ENCODE measurements at places on chromosomes 13 and 19.

DNA sequence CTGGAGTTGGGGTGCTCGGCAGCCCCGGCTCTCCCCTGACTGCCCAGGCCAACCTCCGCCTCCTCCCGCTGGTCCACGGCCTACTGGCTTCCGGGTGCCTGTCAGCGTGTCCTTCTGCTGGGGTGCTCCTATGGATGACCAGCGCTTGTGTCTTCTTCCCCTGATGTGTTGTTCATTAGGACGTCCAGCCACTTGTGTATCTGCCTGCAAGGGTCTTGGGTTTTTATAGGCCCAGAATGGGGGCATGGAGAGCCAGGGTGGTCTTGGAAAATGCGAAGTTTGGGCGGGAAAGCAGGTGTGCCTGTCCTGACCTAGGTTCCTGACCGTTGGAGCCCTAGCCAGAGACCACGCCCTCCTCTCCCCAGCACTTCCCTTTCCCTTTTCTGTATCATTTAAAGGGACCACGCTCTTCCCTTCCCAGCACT lies 139.8 kb downstream of the SLITRK5 start:
- H3K27ac ChIP-seq: no peak overlapping the region
- H3K4me1 ChIP-seq: no peaks in the 10 kb centered on the region
- H3K36me3 ChIP-seq: no peaks in the 10 kb centered on the region

DNA sequence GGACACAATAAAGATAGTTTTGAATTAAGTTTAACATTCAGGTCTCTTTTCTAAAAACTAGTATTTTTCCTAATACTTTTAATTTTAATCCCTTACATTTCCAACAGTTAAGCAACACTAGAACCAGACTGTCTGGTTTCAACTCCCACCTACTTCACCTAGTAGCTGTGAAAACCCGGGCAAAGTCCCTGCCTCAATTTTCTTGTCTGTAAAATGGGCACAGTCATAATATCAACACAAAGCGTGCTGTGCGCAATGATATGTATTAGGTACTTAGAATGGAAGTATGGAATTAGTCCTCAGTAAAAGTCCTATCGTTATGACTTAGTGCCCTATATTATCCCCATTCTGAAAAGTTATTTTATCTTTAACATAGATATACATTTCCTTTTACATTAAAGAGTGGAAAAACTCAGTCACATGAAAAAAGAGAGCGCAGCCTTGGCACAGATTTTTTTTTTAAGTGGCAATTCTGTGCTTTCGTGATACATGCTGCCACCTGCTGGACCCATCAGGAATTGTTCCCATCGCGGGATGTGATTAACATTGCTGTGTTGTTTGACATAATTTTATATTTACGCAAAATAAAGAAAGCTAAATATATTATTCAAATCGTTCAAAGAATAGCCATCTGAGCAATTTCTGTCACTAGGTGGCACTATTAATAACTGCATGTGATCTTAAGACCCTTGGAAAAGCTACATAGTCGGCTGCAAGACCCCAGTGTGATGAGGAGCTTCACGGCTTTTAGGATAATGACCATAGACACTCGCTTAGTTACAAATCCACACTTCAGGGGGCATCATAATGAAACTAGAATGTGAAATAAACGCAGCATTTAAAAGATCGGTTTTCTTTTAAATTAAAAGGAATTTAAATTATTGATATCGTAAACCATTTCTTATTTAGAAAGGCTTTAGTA lies 59.9 kb downstream of the LIG4 start:
- no peaks in the 10 kb centered on the region for H3K36me3 ChIP-seq
- no peak overlapping the region for H3K4me3 ChIP-seq
- H3K27me3 ChIP-seq: no peaks in the 10 kb centered on the region
- peaks cover 12% of the 10 kb centered on the region for H3K4me1 ChIP-seq

GRCh38 chr13:25652764-25653163 lies 281.0 kb downstream of the ATP8A2 start:
- no peak overlapping the region for H3K27ac ChIP-seq
- H3K27me3 ChIP-seq: no peaks in the 10 kb centered on the region
- no peaks in the 10 kb centered on the region for H3K36me3 ChIP-seq
- DNase-seq: no peak
- no peaks in the 10 kb centered on the region for H3K4me1 ChIP-seq
- no peak overlapping the region for H3K4me3 ChIP-seq

GRCh38 chr13:48626726-48627451 lies 26.8 kb upstream of the CYSLTR2 start:
- peak; percentile 64 for DNase-seq
- peaks cover 10% of the 10 kb centered on the region for H3K4me1 ChIP-seq
- no peak overlapping the region for H3K4me3 ChIP-seq
- no peaks in the 10 kb centered on the region for H3K27me3 ChIP-seq
- H3K36me3 ChIP-seq: no peaks in the 10 kb centered on the region
- H3K27ac ChIP-seq: no peak overlapping the region

GRCh38 chr19:45448887-45449299 lies 18.9 kb upstream of the FOSB start:
- peaks cover 4% of the 10 kb centered on the region for H3K4me1 ChIP-seq
- no peak overlapping the region for H3K27ac ChIP-seq
- no peaks in the 10 kb centered on the region for H3K27me3 ChIP-seq
- H3K4me3 ChIP-seq: no peak overlapping the region
- no peaks in the 10 kb centered on the region for H3K36me3 ChIP-seq

- H3K4me3 ChIP-seq: no peak overlapping the region
- H3K27ac ChIP-seq: no peak overlapping the region
- no peak for DNase-seq
- H3K36me3 ChIP-seq: no peaks in the 10 kb centered on the region
- H3K4me1 ChIP-seq: peaks cover 1% of the 10 kb centered on the region
Measured at GRCh38 chr13:103063376-103063775, 2.8 kb downstream of the SLC10A2 start.

DNA sequence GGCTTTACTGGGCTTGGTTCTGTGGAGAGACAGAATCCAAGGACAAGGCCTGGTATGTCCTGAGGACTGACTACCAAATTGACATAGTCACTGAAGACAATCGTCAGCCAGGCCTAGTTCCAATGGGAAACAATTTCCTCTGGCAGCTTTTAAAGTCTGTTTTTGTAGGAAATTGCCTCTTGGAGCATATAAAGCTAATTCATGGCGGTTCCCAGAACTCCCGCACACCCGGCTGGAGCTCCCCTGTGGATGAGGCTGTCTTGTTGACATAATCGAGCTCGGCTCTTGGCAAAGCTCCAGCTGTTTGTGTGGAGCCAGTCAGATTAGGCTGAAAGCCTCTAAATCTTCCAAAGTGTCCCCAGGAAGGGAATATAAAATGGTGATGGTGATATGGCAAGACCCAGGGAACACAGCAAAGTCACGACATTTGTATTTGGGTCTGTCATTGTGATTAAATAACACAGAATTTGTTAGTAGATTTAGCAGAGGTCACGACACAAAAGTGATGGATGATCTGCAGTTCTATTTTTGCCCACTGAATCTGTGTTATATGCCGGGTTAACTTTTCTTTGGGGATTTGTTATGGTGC lies 395.0 kb downstream of the PCDH9 start:
- H3K4me1 ChIP-seq: peaks cover 14% of the 10 kb centered on the region
- H3K36me3 ChIP-seq: no peaks in the 10 kb centered on the region
- peak; percentile 60 for DNase-seq
- H3K27me3 ChIP-seq: no peaks in the 10 kb centered on the region

- no peak overlapping the region for H3K27ac ChIP-seq
- no peak for DNase-seq
- H3K27me3 ChIP-seq: no peaks in the 10 kb centered on the region
- H3K4me1 ChIP-seq: peaks cover 5% of the 10 kb centered on the region
Measured at GRCh38 chr19:10927730-10928562, 493 bp downstream of the YIPF2 start.

DNA sequence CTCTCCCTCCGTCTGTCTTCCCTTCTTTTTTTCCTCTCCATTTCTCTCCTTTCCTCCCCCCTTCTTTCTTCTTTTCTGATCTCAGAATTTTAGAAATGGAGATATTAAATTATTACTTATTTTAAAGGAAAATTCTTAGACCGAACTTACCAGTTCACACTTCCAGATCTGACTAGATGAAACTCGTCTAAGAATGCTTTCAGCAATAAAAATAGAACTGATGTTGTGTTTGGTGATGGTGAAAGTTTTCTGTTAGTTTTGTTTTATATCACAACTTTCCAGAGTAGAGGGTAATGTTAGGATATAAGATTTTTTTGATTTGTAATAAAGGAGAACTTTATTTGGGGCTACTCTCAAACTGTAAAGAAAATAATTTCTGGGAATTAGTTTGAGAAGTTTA lies 29.9 kb downstream of the UCHL3 start:
- no peak for DNase-seq
- peaks cover 1% of the 10 kb centered on the region for H3K36me3 ChIP-seq
- no peak overlapping the region for H3K27ac ChIP-seq
- no peaks in the 10 kb centered on the region for H3K27me3 ChIP-seq

DNA sequence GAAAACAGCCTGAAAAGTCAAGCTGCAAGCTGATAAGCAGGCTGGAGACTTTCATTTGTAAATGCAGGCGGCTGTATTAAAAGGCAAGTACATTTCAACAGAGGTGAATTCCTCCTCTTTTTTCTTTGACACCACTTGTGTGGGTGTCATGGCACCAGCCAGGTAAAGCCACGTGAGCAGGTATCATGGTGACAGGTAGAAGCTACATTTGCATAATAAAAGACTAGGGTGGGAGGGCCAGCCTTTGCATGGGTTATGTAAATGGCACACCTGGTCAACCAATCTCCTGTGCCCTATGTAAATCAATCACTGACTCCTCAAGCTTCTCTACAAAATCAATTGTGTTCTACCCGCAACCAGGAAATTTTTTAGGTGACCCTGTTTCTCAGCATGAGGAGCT lies 68.2 kb downstream of the ZNF100 start:
- H3K4me3 ChIP-seq: no peak overlapping the region
- DNase-seq: no peak
- H3K4me1 ChIP-seq: peaks cover 22% of the 10 kb centered on the region
- H3K27me3 ChIP-seq: no peaks in the 10 kb centered on the region
- no peaks in the 10 kb centered on the region for H3K36me3 ChIP-seq

DNA sequence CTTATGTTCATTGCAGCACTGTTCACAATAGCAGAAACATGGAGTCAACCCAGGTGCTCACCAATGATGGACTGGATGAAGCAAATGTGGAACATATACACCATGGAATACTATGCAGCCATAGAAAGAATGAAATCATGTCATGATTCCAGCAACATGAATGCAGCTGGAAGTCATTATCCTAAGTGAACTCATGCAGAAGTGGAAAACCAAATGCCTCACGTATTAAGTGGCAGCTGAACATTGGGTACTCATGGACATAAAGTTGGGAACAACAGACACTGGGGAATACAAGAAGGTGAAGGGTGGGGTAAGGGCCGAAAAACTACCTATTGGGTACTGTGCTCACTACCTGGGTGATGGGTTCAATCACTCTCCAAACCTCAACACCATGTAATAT lies 915.9 kb downstream of the UQCRFS1 start:
- H3K36me3 ChIP-seq: no peaks in the 10 kb centered on the region
- DNase-seq: no peak
- H3K27me3 ChIP-seq: no peaks in the 10 kb centered on the region
- no peak overlapping the region for H3K27ac ChIP-seq
- H3K4me3 ChIP-seq: no peak overlapping the region

GRCh38 chr19:32012886-32013631 lies 332.4 kb upstream of the ZNF507 start:
- H3K27me3 ChIP-seq: no peaks in the 10 kb centered on the region
- no peak for DNase-seq
- H3K36me3 ChIP-seq: no peaks in the 10 kb centered on the region
- no peak overlapping the region for H3K27ac ChIP-seq
- H3K4me3 ChIP-seq: no peak overlapping the region

DNA sequence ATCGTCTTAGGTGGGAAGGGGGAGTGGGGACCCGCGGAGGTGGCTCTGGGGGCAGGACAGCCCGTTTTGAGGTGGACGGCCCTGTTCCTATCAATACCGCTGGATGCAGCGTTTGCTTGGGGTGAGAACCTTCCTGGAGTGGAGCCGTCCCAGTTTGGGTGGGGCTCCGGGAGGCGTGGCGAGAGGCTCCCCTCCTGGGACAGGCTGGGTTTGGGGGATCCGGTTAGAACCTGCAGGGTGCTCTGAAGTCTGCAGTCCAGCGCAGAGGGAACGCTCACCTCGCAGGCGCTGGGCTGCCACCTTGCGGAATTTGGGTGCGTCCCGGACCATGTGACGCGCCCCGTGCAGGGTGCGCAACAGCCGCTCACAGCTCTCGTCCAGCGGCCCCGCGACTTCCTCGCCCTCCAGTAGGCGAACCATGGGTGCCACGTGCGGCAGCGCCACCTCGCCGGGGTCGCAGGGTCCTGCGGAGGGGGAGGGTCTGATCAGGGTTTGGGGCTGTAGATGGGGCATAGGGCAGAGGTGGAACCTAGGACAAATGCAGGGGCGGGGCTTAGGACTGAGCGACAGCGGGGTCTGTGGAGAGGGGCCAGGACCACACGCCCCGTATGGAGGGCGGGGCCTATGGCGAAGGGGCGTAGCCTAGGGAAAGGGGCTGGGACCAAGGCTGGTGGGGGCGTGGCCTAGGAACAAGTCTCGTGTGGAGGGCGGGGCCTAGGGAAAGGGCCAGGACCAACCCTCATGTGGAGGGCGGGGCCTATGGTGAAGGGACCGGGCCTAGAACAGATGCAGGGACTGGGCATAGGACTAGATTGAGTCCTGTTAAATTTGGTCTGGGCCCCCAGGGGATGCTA lies 13.8 kb downstream of the SH2D3A start:
- peaks cover 3% of the 10 kb centered on the region for H3K4me1 ChIP-seq
- H3K27ac ChIP-seq: no peak overlapping the region
- peaks cover 24% of the 10 kb centered on the region for H3K36me3 ChIP-seq
- H3K4me3 ChIP-seq: peak overlapping the region; percentile 21
- no peaks in the 10 kb centered on the region for H3K27me3 ChIP-seq
- DNase-seq: peak; percentile 74

DNA sequence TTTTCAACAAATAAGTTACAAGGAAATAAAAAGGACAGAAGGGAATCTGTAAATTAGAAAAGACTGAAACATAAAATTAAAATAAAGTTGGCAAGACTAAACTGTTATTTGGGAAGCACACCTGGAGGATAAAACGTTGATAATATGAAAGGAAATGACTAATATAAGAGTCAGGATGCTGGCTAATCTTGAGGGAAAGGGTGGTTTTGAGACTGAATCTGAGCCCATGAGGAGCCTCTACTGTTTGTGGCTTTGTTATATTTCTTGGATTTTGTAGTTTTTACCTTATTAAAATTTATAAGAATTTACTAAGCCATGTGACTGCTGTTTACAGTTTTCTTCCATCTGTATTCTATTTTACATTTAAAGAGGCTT lies 718.0 kb upstream of the SPRY2 start:
- no peaks in the 10 kb centered on the region for H3K4me1 ChIP-seq
- no peaks in the 10 kb centered on the region for H3K27me3 ChIP-seq
- no peak for DNase-seq
- H3K4me3 ChIP-seq: no peak overlapping the region
- H3K27ac ChIP-seq: no peak overlapping the region

DNA sequence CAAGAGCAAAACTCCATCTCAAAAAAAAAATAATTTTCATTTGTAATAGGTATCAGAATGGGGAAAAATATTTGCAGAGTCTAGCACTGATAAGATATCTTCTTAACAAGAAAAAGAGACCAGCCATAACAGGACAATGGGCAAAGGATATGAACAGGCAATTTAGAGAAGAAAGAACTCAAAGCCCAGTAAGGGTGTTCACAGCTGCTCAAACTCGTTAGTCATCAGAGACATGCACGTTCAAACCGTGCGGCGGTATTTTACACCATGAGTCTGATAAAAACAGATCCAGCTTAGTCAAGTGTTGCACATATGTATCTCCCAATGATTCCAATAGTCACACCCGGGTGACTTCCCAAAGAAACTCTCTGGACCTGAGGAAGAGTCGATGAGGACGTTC lies 13.7 kb upstream of the NCCRP1 start:
- H3K27ac ChIP-seq: no peak overlapping the region
- no peak for DNase-seq
- peaks cover 3% of the 10 kb centered on the region for H3K4me1 ChIP-seq
- H3K4me3 ChIP-seq: no peak overlapping the region
- no peaks in the 10 kb centered on the region for H3K27me3 ChIP-seq
